ENCODE measurements at places on chromosomes 6 and 20.
A peak's percentile ranks its signal among the peaks of the same experiment; 100 is the strongest.

DNA sequence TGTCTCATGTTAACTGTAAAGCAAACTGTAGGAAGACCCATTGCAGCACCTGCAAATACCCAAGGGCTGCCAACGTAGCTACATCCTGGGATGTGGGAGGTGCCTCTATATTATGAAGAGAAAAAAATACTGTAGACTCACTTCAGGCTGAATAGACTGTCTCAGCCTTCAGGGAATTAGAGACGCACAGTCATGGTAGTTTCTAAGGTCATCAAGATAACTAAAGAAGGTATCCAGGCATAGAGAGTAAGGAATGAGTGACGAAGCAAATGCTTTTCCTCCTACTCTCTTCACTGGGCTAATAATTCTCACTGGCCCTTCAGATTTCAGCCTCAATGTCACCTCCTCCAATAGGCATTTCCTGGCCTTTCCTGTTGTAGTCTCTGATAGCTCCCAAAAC, 121.6 kb upstream of the ECI2 start:
- no peak for DNase-seq

GRCh38 chr20:60512443-60512842, 554.2 kb downstream of the CDH26 start:
- peak; percentile 50 for DNase-seq

- DNase-seq, result no peak
Observed at GRCh38 chr6:169832247-169832948, 81.0 kb downstream of the ERMARD start.

DNA sequence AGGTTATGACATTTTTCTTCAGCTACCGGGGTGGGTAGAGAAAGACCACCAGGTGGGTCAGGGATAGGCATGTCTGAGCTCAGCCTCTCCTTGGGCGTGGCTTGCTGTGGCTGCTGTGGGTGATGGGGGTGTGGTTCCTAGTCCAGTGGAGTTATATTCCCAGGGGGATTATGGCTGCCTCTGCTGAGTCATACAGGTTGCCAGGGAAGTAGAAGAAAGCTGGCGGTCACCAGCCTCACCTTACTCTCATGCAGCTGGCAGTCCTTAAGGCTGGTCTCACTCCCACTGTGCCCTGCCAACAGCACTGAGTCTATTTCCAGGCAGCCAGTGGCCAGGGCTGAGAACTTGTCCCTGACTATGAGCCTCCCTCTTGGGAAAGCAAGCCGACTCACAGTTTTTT, 130.0 kb downstream of the SCP2D1 start:
- no peak for DNase-seq

- DNase-seq, result no peak
Observed at GRCh38 chr20:50482396-50482981, 27.7 kb upstream of the PTPN1 start.

GRCh38 chr6:108744996-108745395, 103.2 kb upstream of the ARMC2 start:
- DNase-seq, result no peak
